ENCODE measurements at places on chromosomes 1 and 21.

DNA sequence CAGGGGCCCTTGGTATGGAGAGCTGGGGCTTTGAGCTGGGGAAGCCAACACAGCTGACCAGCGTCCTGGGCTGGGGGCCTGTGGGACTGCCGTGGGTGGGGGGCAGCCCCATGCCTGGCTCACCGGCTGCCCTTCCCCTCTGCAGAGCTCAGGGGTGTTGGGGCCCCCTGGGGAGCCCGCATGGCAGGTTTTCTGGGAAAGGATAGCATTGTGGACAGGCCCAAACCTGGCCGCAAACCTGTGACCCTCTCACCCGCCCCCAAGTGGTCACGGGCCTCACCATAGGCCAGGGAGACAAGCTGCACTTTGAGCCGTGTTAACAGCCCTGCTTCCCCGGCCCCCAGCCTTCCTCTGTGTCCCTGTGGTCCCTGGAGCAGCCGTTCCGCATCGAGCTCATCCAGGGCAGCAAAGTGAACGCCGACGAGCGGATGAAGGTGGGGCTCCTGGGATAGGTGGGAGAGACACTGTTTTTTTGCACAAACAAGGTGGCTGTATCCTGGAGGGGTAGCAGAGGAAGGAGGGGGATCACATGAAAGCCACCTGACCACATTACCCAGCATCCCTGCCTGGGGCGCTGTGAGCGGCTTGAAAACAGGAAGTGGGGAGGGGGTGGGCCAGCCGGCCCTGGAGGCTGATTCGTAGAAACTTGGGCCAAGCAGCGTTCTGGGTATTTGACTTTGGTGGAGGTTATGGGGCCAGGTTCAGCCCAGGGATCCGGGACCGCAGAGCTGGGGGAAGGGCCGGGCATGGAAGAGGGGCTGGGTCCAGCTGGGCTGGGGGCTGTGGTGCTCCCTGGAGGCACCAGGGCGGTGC lies 65.9 kb downstream of the PIK3CD start:
- DNase-seq = no peak

DNA sequence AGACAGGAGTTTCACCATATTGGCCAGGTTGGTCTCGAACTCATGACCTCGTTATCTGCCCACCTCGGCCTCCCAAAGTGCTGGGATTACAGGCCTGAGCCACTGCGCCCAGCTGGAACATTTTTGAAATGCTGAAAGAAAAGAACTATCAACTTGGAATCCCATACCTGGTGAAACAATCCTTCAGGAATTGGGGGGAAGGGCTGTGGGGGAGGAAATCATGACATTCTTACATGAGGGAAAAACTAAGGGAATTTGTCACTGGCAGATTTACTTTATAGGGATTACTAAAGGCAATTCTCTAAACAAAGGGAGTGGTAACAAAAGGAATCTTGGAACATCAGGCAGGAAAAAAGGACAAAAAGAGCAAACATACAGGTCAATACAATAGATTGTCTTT lies 25.8 kb downstream of the NDUFS5 start:
- DNase-seq = no peak

- no peak for DNase-seq
These were observed 151.7 kb downstream of the SEC16B start for GRCh38 chr1:177817937-177818875.

DNA sequence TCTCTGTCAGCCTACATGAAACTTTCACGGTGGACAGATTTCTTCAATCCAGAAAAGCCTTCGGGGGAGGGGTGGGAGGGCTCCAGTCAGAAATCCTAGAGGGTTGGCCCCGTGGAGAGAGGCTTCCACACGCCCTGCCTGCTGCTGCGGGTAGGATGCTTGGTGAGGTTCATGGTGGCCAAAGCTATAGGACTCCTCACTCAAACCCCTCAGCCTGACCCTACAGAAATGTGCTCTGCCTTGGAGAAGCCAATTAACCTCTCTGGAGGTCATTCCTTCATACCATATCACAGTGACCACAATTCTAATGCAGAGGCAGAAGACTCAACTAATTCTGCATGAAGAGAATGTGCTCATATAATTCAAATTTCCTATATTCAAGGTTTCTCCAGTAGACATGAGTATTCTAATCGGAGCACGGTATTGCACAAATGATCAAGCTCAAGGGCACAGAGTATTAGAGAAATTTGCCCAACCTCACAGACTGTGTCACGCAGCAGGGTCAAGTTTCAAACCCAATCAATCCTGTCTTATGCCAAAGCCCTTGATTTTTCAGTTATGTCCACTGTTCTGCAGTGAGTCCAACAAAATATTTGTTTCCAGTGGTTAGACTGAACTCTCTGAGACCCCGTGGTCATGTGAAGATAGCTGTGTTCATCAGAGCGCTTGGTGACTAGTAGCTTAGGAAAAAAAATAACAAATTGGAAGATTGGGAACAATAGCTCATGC lies 104.8 kb downstream of the TOMM20 start:
- DNase-seq = no peak

GRCh38 chr1:3124246-3124645 lies 55.2 kb downstream of the PRDM16 start:
- no peak for DNase-seq
